ENCODE measurements at places on chromosomes 1 and 21.

DNA sequence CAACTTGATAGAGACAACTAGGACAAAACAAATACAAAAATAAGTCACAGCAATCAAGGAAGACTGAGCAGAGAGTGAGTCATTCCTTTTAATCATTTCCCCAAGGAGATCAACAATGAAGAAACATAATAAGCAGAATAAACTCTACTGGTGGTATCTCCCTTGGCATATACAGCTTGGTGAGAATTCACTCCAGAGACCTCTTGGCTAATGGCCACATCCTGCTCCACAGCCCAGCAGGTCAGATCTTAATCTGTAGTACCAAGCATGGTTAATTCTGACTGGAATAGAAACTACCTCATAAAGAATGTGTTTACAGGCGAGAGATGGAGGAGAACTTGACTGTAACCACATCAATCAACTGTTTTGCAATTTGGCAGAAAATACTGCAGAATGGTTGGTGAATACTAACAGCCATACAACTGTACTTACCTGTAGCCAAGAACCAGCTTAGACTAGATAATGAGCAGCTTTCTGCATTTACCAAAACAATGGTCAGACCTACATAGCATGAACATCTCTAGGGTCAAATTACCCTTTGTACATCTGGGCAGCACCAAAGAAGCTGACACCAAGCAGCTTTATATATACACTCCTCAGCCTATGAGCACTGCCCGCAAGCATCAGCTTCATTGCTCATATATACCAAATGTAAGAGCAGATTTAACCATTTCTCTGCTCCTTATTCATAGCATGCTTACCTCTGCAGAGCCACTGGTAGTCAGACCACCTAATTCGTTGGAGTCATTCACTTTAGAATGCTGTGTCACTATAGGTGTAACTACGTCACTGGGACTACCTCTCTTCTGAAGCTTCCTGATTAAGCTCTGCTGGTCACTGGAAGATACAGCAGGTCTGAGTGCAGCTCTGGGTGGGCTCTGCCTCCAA, 51.0 kb downstream of the KIAA0319L start:
- DNase-seq, result peak; percentile 93

DNA sequence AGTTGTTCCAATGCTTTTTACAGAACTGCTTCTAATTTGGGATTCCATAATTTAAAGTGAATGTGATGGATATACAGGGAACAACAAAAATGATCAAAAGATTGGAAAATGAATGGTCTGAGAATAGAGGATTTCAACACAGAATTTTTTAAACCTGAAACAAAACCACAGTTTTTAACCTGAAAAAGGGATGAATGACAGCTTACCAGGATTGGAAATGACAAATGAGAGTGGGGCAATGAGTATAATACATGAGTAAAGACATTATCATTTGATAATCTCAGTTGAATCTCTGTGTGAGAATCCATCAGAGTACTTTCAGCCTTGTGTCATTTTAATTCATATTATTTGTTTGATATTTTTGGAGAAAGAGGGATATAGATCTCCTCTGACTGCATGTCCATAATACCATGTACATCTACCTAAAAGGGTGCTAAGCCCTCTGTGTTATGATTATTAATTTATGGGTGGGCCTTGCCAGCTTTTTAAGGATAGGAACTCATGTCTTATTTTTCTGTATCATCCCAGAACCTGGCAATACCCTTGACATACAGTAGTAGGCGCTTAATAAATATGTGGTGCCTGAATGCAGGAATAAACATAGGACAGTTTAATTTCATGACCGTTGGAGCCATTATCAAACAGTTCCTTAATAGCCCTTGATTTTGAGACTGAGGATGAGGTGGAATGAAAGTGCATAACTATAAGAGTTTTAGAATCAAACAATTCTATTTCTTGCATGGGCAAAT, 12.4 kb upstream of the ATP6V1G3 start:
- no peak for DNase-seq

DNA sequence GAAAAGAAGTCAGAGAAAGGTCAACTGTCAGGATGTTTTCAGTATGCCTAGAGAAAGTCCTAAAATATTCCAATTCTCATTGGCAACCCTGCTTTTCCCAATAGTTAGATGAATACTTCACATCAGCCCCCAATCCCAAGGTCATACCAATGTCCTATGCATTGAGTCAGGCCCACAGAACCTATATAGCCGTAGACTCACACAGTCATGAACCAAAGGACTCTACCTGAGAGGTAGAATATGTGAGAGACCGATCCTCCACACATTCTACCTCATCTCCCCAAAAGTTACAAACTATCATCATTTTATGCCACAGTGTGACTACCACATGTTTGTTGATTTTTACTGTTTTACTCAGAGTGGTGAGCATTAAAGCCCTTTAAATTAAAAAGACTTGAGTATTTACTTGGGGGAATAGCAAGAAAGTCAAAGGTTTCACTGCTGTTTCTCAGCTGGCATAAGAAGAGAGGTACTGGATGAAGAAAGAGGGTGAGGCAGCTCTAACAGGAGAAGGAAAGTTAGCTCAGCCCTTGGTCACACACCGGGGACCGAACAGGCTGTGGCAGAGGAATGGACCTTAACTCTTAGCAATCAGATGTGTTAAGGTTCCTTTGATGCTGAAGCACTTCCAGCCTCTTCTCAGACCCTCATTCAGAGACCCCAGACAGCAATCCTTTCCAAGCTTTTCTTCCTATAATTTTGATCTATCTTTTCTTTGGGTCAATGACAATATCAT, 937 bp downstream of the CD48 start:
- DNase-seq, result no peak

GRCh38 chr1:95438218-95438948, 204.4 kb downstream of the RWDD3 start:
- no peak for DNase-seq

DNA sequence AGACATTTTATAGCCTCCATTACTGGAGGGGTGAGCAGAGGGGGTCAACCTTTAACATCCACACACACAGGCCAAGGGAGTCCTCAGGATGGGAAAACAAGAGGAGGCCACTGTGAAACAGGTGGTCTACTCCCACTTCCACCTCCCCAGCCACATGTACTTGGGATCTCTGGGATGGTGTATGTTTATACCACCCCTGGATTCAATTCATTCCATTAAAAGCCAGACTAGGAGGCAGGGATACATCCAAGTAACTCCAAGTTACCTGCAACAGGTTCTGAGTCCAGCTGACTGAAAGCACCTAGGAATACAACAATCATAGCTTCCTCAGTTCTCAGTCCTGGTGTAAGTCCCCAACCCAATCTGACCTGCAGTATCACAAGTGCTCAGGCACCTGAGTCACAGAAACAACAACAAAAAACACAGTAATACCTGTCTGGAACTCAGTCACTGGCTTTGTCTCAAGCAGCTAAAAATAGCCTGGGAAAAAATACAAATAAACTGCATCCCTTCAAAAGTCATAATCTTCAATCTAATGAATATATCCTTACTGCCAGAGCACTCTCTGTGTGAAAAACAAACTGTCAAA, 9.8 kb downstream of the ERI3 start:
- DNase-seq, result peak; percentile 40

DNA sequence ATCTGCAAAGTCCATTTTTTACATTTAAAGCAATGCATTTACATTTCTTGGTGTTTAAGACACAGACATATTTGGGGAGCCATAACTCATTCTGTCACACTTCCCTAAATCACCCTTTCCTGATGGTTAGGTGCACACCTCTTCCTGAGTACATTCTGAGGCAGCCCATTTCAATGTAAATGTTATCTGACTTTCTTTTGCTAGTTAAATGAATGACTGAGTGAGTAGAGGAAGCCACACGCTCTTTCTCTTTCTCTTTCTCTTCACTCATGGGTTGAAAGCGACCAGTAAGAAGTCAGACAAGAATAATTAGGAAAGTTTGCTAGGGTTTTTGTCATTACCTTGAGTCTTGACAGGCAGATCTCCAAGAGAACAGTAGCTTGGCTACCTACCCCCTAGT, 143.1 kb downstream of the S1PR1 start:
- no peak for DNase-seq

GRCh38 chr1:167532964-167533824, 14.9 kb upstream of the CD247 start:
- no peak for DNase-seq

GRCh38 chr1:91427741-91428140, 23.1 kb upstream of the HFM1 start:
- DNase-seq, result no peak

- DNase-seq, result no peak
Measured at GRCh38 chr1:226902601-226903000, 32.2 kb downstream of the PSEN2 start.

- DNase-seq, result peak; percentile 12
Measured at GRCh38 chr1:236808005-236808404, 12.9 kb downstream of the MTR start.

- DNase-seq, result no peak
Measured at GRCh38 chr1:48051466-48052126, 54.4 kb upstream of the TRABD2B start.

GRCh38 chr1:244165021-244165420, 113.9 kb downstream of the ZBTB18 start:
- DNase-seq, result no peak

GRCh38 chr1:56258371-56258770, 321.0 kb downstream of the PLPP3 start:
- DNase-seq, result no peak

- DNase-seq, result peak; percentile 22
Measured at GRCh38 chr1:155976913-155977689, 1.2 kb downstream of the ARHGEF2 start.

DNA sequence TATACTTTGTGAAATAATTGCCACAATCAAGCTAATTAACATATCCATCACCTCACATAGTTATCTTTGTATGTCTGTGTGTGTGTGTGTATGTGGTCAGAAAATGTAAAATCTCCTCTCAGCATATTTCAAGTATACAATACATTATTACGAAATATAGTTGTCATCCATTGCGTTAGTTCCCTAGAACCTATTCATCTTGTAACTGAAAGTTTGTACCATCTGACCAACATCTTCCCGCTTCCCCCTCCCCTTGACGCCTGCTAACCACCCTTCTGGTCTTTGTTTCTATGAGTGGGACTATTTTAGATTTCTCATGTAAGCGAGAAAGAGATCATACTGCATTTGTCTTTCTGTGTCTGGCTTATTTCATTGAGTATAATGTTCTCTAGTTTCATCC, 455.3 kb downstream of the KCNT2 start:
- DNase-seq, result no peak

- no peak for DNase-seq
Measured at GRCh38 chr1:3611170-3612019, at the start of gene MEGF6. MEGF6 (minus strand) TSS chr1:3611508; CDS start chr1:3611268, 240 bp downstream.

DNA sequence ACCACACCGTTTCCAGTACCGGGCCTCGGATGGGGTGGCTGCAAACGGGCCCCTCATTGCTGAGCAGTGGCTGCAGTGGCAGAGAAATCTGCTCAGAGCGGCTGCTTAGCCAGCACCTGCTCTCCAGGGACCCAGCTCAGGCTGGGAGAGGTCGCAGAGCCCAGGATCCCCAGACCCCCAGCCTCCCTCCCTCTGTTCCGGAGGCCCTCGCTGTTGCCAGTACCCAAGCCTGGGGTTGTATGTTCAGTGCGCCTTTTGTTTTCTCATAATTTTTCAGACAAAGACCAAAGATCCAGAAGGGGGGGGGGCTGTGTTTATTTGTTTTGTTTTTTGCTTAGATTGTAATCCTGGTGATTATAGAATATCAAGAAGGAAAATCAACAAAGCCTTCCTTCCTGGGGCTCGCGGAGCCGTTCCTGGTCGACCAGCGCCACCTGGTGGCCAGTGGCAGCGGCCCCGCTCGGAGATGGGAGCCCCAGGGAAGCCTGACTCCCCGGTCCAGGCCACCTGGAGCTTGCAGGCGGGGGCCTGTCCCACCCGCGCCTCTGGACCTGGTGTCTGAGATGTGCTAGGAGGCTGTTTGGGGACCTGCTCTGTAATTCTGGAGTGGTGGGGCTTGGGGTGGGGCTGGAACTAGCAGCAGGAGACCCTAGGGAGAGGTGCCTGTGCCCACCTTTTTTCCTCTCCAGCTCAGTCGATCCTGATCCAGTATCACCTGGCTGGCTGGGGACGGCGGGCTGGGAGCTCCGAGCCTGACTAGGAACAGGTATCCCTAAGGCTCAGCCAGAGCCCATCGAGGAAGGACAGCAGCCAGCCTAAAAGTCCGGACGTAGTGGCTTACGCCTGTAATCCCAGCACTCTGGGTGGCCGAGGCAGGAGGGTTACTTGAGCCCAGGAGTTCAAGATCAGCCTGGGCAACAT, 123.9 kb upstream of the VAMP3 start:
- peak; percentile 64 for DNase-seq

- no peak for DNase-seq
Measured at GRCh38 chr1:59165353-59165752, 131.5 kb upstream of the FGGY start.

DNA sequence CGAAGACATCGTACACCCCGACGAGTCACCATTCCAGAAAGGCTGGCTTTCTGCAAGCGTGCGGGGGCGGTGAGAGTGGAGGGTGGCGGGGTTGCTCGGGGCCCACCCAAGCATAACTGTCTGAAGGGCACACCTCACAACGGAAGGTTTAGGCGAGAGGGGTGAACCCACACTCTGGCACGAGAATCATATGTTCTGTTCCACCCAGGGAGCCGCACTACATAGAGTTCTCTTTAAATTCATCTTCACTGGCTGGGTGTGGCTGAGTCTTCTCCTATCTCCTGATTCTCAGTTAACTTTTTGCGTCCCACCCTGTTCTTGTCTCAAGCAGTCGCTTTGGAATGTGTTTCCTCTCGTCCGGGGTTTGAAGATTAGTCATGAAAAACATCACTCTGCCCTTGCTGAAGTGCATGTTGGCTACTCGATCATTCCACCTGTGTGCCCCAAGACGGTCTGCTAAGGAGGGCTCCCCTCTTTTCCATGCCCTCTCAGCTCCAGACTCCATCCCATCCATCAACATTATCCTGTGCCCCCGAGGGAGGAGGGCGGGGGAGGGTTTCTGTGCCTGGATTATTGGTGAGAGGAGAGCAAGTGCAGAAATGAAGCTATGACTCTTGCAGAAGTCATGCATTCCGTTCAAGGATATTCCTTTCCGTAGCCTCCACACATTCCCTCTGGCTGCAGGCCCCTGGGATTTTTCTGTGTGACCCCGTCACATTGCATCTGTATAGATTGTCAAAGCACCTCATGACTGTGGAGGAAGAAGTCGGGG, 53.5 kb upstream of the CD34 start:
- DNase-seq, result peak; percentile 74

DNA sequence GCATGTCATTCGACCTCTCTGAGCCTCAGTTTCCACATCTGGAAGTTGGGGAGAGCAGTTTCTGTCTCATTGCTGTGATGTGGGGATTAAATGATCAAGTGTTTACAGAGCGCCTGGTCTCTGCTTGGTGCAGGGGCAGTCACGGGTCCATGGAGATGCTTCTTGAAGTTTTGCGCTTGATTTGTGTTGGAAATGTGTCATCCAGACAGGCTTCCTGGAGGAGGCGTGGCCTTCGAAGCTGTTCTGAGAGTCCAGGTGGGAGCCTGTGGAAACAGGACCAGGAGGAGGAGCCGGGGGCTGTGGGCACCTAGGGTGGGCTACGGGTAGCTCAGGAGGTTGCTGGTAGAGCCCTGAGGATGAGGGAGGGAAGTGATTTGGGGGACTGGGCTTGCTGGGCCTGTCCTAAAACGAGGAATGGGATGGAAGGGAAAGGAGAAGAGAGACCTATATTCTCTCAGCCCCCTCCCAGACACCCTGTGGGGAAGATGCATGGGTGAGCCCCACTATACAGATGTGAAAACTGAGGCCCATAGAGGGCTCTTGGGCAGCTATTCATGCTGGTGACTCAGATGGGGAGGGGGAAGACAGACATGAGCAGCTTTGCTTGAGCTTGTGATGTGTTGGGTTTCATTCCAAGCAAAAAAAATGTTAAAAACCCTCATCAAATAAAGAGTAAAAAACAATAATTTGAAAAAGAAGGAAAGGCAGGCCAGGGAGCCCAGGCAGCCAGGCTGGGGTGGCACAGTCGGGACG, 107.2 kb upstream of the WNT4 start:
- peak; percentile 47 for DNase-seq

- DNase-seq, result no peak
Measured at GRCh38 chr1:92844439-92844838, 12.6 kb downstream of the RPL5 start.
